NCI-H460 (cell line): ENCODE measurements at places on chromosomes 1 and 21.

GRCh38 chr1:66533804-66534740 is at the start of gene SGIP1:
Gene SGIP1 (plus strand): TSS chr1:66534153. CDS start chr1:66534359, 206 bp downstream.
- DNase-seq: no peak

- DNase-seq: no peak
Observed at GRCh38 chr1:108049178-108049819, 84.3 kb upstream of the VAV3 start.

- DNase-seq: no peak
Observed at GRCh38 chr1:81125672-81126071, 675.1 kb upstream of the ADGRL2 start.

GRCh38 chr1:164608651-164609057 is 49.7 kb downstream of the PBX1 start:
- DNase-seq: no peak

- DNase-seq: no peak
Observed at GRCh38 chr21:31795992-31796391, 64.1 kb upstream of the SCAF4 start.

- no peak for DNase-seq
Observed at GRCh38 chr1:101371259-101371658, 134.4 kb downstream of the S1PR1 start.

- no peak for DNase-seq
Observed at GRCh38 chr1:81585371-81585770, 215.4 kb upstream of the ADGRL2 start.

- DNase-seq: no peak
Observed at GRCh38 chr1:203147376-203147775, 19.9 kb downstream of the ADORA1 start.

DNA sequence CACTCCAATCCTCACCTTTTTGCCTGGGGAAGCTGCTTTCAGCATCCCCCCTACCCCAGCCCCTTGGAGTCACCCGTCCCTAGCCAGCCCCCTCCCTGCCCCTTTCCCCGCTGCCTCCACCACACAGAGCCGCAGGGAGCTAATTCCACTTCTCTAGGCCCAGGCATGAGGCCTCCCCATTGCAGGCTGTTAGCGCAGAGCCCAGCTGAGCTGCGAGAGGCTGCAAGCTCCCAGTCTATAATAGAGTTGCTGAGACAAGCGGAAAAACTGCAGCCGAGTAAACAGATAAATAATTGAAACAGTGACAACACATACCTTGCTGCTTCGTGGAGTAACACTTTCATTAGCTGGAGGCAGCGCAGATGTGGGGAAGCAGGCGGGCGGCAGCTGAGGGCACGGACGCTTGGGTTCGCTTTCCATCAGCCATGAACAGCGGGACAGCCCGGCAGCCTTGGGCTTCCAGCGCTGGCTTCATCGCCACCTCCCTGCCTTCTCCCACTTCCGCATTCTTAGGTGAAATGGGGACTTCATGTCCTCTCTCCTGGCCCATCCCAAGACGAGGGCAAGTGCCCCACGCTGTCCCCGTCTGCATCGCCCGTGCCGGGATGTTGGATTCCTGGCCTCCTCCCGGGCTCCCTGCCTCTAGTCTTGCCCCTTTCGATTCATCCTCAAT is 183.3 kb downstream of the IGSF21 start:
- no peak for DNase-seq
